ENCODE measurements at places on chromosomes 16 and 17.

- peak; percentile 81 for DNase-seq
Measured at GRCh38 chr17:82000803-82001570, 21.7 kb downstream of the CENPX start.

DNA sequence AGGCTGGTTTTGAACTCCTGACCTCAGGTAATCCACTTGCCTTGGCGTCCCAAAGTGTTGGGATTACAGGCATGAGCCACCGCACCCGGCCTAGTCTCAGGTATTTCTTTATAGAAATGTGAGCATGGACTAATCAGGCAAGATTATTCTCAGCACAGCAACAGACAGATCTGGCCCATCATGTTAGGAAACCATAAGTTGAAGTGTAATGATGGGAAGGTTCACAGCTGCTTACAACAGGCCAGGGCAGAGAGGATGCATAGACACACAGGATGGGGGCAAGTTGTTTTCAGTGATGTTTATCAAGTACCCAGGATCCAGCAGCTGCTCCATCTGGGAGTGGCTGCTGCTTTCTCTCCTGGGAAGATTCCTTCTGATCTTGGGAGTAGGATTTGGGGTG lies 16.6 kb upstream of the NOS2 start:
- no peak for DNase-seq

GRCh38 chr16:9953908-9954570 lies 228.2 kb downstream of the GRIN2A start:
- DNase-seq: peak; percentile 12

GRCh38 chr17:1067282-1067956 lies 70.5 kb downstream of the TIMM22 start:
- DNase-seq: peak; percentile 54

- no peak for DNase-seq
Measured at GRCh38 chr16:77946823-77947222, 75.5 kb upstream of the CLEC3A start.

DNA sequence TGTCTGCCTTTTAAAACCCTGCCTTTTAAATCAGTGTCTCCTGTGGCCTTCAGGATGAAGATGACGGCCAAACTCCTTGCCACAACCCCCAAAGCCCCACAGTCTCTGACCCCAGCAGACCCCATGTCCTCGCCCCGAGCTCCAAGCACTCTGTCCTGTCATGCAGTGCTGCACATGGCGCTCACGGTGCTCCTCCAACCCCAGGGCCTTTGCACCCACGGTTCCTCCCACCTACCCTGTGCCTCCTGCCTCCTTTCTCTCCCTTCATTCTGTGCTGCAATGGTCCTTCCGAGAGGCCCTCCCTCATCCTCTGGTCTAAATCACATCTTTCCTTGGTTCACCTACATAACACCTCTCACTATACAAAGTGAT lies 235.3 kb downstream of the KATNIP start:
- no peak for DNase-seq

- no peak for DNase-seq
Measured at GRCh38 chr16:23333034-23333579, 31.0 kb downstream of the SCNN1B start.

DNA sequence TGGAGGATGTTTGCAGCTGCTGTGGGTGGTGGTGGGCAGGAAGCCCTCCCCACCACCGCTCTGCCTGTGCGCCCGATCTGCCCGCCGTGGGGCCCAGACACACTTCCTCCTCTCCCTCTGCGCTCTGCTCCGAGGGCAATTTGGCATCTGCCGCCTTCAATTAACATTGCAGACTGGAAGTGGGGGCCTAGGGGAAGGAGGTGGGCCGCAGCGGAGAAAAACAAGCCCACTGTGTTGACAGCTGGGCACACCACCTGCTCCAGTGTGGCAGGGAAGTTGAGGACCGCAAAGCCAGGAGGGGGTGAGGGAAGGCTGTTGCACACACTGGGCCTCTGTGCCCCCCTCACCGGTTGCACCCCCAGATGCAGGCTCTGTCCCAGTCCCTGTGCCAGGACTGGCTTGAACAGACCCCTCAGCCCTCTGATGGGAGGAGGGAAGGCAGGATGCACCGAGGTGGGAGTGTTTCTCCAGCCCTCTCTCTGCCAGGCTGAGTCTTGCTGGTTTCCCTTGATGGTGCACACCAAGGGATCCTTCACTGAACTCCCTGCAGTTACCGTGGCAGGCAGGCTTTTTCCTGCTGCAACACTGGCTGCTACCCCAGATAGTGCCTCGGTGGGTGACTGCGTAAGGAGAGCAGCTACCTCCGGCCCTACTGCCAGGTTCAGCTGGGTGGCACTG lies 72.8 kb upstream of the MED9 start:
- DNase-seq: peak; percentile 79

DNA sequence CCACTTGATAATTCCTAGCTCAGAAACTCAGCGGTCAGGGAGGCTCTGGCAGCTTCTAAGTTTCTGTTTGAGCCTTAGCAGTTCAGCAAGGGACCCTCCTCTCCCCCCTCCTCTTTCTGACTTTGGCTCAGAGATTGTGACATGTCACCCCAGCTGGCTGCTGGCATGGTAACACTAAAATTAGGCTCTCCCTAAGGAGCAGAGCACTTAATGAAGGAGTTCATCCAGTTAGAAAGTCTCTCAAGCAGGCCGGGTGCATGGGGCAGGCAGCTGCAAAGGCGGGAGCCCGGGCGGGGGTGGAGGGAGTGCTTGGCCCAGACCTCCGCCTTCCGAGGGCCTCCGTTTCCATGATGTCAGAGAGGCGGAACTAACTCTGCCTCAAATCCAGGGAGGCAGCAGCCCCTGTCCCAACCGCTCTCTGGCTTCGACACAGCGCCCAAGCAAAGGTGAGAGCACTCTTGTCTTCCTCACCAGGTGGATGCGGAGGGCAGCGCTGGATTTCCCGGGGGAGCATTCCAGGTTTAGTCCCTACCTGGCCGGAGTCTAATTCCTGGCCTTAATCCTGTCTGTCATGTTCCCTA lies 128.0 kb upstream of the PLCG2 start:
- DNase-seq: peak; percentile 96

GRCh38 chr17:39416141-39416540 lies 14.7 kb upstream of the FBXL20 start:
- no peak for DNase-seq

Measured in stomach (tissue), 19 donors.